ENCODE measurements at places on chromosomes 4 and X.

DNA sequence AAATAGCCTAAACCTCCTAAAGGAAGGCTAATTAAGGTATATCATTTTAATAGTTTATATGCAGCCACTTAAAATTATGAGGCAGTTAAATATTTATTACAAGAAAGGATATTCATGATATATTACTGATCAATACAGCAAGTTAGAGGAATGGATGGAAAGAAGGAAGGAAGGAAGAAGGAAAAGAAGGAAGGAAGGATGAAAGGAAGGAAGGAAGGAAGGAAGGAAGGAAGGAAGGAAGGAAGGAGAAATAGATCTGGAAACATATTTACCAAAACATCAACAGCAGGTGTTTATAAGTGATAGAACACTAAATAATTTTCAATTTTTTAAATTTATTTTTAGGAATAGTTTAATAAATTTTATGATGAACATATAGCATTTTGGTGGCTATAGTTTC lies 17.5 kb downstream of the SLC7A11 start:
- DNase-seq = no peak

- no peak for DNase-seq
These were observed 59.6 kb downstream of the GPRIN3 start for GRCh38 chr4:89247951-89248350.

DNA sequence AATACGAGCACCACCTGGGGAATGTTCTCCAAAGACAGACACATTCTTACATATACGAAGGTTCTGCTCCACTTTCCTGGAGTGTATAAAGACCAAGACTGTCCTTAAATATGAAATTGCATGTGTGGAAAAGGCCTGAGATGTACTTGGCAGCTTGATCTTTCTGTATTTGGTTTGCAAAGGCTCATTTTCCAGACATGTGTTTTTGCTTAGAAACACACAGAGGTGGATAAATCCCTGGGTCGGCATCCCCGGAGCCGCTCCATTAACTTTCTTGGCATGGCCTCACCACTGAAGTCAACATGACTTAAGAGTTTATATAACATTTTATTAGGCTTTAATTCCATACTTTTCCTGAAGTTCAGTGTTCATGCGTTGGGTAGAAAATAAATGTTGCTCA lies 239.4 kb downstream of the LDB2 start:
- DNase-seq = no peak

DNA sequence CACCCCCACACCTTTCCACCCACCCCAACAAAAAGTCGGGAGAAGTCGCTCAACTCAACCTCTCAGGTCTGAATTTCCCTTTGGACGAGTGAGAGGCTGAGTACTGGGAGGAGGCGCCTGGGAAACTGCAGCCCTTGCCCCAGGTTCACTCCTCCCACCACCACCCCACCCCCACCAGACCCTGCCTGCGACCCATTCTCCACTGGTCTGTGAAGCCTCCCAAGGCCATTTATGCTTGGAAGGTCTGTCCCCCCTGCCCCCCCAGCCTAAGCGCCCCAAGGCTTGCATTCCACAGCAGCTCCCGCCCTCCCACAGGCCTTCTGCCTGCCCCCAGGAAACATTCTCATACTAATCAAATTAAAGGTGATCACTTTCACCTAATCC lies 27.2 kb downstream of the ELF4 start:
- no peak for DNase-seq

- no peak for DNase-seq
These were observed 86.7 kb upstream of the C1QTNF7 start for GRCh38 chr4:15340902-15341732.

GRCh38 chrX:32804034-32804433 lies 407.3 kb downstream of the DMD start:
- no peak for DNase-seq

GRCh38 chrX:9133426-9133825 lies 99.5 kb upstream of the FAM9B start:
- no peak for DNase-seq

DNA sequence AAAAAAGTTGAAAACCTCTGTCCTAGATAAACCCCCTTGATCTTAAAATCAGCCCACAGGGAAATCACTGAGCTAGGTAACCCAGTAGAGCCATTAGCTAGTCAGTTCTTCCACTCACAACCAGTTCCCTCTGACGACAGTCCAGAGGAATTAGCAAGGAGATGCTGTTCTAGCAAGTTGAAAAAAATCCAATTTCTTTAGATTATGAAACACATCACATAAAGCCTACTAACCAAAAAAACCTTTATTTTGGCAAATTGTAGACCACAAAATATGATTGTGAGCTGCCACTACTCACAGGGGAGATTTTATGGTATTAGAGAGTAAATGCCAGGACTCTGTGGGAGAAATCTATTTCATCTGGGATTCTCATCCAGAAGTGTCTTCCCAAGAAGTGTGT lies 22.6 kb downstream of the ADAMTS3 start:
- no peak for DNase-seq

- DNase-seq = no peak
These were observed 14.8 kb downstream of the ELOVL6 start for GRCh38 chr4:110183643-110184042.

- DNase-seq = no peak
These were observed 177.7 kb upstream of the PPARGC1A start for GRCh38 chr4:24067367-24068193.

DNA sequence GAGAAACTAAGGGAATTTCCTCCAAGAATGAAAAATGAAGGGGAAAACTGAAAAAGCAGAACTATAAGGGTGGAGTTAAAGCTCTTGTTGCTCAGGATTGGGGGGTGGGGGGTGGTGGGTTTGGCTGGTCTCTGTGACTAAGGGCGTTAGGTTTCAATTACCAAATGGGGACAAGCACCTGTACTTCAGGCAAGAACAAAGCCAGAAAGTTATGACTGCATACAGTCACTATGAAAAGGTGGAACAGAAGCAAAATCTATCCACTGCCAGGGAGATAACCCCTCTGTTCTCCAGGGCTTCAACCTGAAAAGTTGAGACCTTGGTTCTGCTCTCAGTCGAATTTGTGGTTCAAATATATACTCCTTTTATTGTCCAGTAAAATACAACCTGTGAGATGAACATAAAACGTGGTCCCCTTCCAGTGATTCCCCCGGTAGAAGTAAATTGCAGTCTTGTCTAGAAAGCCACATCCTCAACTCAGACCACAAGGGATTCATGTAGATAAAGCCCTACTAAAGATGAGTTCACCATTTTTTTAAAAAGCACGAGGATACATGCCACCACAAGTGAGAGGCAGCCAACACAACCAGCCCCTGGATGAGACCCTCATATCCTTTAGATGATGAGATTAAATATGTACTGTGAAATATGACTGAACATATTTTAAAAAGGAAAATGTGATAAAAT lies 257.1 kb upstream of the RPS6KA3 start:
- no peak for DNase-seq

DNA sequence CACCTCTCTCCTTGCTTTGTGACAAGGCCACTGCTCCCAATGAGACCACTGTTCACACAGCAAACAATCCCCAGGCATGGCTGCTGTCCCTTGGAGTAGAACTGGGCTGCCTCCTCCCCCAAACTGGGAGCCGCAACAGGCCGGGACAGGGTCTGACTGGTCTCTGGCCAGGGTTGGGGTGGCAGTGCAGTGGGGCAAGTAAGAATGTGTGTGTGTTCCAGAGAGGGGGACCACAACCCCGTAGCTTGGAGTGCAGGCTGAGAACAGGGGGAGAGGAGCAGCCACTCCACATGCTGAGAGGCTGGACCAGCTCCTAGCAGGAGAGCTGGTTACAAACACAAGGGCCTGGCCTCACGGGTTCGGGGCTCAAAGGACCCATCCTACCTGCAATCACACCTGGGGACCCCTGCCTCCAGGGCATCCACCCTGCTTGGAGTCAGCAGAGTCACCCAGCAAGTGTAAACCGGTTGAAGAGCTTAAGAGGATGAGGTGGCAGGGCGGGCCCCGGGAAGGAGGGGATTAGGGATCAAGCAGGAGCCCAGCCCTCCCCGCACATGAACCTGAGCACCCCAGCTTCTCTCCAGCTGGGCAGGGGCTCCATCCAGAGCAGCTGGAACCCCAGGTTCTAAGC lies 3.8 kb upstream of the ZNF185 start:
- DNase-seq = no peak

GRCh38 chr4:118752551-118752950 lies 67.4 kb downstream of the METTL14 start:
- DNase-seq = no peak

DNA sequence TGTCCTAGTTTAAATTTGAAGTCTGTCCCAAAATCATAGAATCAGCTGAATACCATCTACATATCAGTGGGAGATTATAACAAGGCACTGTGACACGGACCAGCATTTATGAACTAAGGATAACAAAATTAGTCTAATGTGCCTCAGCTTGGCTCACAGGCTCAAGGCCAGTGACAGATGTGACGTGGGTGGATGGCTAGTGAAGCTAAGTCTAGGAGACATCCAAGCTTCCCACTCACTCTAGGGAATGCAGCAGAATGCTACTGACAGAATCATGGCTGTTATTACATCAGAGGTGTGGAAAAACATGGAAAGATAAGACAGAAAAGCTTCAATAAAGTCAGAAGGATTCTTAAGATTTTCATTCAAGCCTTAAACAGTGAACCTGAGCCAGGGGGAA lies 329.9 kb downstream of the NAF1 start:
- no peak for DNase-seq

DNA sequence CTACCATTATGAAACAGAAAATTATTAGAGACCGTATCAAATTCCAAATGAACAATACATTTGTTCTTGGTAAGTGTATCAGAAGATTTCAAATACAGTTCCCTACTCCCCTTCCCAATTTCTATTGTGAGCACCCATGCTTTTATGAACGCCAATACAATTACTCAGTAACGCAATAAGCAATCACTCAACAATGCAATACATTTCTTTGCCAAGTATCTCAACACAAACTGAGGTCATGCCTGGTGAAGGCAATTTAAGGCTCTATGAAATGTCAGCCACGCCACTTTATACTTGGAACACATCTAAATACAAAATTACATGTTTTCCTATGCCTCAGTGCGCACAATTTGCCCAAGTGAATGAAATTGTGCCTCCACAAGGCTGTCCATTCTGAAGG lies 712 bp downstream of the PNPLA4 start:
- DNase-seq = no peak

DNA sequence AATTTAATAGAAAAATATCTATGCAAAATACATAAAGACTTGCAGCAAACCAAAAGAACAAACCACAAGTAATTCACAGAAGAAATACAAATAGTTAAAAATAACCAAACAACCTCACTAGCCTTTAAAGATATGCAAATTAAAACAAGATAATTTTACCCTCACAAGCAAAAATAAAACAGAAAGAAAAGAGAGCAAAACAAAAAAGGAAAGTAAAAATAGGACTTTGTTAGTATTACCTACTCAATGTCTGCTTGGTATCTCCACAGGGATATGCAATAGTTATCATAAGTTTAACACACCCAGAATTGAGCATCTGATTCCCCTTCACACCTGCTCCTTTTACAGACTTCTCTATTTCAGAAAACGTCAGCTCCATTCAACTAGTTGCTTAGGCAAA lies 737.5 kb upstream of the MAGEB2 start:
- DNase-seq = no peak

DNA sequence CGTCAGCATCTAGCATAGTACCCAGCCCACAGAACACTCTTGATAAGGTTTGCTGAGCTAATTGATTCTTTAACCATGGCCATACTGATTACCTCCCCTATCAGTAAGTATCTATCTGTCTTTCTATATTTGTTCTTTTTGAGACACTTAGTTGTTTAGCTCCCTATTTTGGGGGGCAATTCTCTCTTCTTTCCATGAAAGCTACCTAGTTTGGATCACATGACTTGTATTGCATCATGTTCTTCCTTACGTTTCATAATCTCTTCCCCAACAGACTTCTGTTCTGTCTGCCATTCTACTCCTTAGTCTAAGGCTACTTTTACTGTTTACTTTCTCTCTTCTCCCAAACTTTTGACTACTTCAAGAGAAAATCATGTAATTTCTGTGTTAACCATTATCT lies 39.0 kb downstream of the TBC1D19 start:
- DNase-seq = no peak

- DNase-seq = no peak
These were observed 153.6 kb upstream of the STX18 start for GRCh38 chr4:4695497-4695896.

DNA sequence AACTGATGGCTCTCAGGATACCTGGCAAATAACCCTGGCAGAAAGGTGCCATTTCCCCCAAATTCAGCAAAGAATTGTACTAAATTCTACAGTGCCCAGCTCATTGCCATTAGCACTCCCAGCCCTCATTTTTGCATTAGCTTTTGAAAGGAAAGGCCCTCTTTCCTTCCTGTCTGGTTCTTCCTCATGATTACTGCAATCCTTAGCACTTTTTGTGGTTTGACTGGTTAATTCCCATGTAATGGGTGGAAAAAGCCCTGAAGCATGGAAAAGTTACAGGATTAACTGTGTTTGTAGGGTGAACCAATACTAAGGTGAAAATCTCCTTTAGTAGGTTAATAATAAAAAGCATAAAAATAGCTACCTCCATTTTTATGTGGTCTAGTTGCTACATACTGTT lies 139.5 kb downstream of the NPNT start:
- DNase-seq = no peak

DNA sequence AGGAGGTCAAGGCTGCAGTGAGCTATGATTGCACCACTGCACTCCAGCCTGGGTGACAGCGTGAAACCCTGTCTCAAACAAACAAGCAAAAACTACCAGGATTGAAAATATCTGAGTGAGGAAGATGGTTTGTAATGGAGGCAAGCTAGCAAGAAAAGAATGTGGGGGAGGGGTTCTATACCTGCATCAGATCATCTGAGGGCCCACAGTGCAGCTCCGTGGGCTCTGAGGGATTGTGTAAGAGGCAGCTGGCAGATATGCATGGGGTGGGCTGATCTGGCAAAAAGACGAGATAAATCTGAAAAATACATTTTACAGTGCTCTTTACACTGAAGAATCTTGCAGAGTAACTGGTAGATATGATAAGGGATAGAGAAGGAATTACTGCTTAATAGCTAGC lies 28.9 kb upstream of the CHRNA9 start:
- DNase-seq = no peak

- DNase-seq = no peak
These were observed 6.3 kb upstream of the TRPC5OS start for GRCh38 chrX:111869639-111870034.

- no peak for DNase-seq
These were observed 16.9 kb upstream of the CEP135 start for GRCh38 chr4:55931833-55932232.

DNA sequence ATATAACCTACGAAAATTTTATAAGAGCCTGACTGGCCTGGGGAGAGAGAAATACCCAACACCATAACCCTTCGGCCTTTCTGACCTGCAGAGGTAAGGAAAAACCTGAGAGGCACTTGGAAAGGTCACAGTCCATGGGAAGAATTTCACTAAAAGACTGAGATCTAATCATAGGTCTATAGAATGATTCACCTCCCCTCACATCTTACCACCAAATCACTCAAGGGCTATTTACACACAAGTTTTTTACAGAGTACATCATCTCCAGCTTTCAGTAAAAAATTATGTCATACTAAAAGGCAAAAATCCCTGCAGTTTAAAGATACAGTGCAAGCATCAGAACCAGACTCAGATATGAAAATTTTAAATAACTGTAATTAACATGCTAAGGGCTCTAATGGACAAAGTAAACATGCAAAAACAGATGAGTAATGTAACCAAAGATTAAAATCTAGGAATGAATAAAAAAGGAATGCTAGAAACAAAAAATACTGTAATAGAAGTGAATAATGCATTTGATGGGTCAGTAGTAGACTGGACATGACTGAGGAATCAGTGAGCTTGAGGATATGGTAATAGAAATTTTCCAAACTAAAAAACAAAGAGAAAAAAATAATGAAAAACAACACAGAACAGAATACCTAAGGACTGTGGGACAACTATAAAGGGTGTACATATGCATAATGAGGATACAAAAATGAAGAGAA lies 32.1 kb upstream of the SLC16A2 start:
- no peak for DNase-seq
